ENCODE measurements at places on chromosomes 2 and 18. TPM values are rescaled to one million over a fixed set of nuclear protein-coding genes. Genes with fewer than 3 reads are reported as not detected.
A peak's percentile ranks its signal among the peaks of the same experiment; 100 is the strongest.

DNA sequence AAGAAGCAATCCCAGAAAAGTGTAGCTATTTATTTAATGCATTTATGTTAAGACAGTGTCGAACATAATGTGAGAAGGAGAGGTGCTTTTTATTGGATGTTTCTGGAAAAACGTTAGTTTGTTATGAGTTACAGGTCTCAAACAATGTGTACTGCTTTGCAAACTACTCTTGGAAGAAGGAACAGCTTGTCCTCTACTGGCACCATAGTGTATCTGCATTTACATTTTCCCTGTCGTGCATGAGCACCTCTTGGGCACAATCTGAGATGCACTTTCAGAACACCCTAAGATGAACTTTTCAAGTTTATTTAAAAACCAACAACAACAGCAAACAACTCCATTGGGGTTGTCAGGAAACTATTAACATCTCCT lies 22.8 kb downstream of the CCNYL1 start:
- no peak for DNase-seq

- no peak for DNase-seq
These were observed 36.2 kb downstream of the MTCL1 start for GRCh38 chr18:8741532-8741931.

- DNase-seq = no peak
These were observed 63.9 kb downstream of the LDAH start for GRCh38 chr2:20758997-20759396.

GRCh38 chr2:50529600-50530218 lies 502.2 kb downstream of the NRXN1 start:
- no peak for DNase-seq

GRCh38 chr2:95269036-95269680 lies 5.1 kb upstream of the PROM2 start:
- no peak for DNase-seq

- no peak for DNase-seq
These were observed 34.0 kb downstream of the LRRTM4 start for GRCh38 chr2:77488141-77488540.

- no peak for DNase-seq
These were observed 387.7 kb downstream of the RND3 start for GRCh38 chr2:150099805-150100204.

DNA sequence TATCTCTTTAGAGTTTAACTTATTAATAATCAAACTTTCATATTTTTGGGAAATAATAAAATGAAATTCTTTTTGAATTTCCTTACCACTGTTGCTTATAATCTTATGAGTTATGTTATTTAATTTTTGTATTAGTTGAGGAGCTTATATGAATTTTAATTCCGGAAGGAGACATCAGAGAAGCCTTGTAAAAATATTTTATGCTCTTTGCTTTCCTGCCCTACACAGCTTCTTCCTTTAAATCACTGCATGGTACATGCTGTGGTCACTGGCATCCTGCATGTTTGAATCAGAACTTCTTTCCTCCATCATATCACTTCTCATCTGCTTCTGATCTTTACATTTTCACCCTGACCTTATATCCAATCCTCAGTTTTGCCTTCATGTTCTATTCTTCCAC lies 266.7 kb upstream of the ZSWIM2 start:
- no peak for DNase-seq

- no peak for DNase-seq
These were observed 232.7 kb downstream of the PRKCE start for GRCh38 chr2:45884126-45884525.

DNA sequence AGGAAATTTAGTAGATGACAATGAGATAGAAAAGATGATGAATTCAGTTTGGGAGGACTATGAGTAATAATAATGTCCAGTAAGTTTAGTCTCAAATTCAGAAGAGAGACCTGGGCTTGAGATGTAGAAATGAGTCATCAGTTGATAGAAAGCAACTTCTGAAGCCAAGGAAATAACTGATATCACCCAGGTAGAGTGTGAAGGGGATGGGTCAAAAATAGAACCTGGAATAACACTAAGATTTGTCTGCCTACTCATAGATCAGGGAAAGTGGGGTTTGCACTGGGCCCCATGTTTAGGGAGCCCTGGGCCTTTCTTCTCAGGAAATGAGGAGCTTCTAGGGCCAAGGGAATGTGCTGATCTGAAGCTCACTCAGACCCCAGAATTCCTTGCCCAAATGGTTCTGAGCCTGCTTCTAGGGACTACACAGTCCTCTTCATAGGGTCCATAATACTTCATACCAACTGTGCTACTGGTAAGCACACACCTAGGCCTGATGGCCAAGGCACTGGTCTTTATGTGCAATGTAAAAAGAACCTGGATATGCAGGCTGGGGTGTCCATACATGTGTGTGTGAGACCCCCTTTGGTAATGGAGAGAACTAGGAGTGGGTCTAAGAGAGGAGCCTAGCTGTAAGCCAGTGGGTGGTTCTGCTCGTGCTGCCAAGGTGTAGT lies 141.2 kb downstream of the IKZF2 start:
- DNase-seq = no peak

DNA sequence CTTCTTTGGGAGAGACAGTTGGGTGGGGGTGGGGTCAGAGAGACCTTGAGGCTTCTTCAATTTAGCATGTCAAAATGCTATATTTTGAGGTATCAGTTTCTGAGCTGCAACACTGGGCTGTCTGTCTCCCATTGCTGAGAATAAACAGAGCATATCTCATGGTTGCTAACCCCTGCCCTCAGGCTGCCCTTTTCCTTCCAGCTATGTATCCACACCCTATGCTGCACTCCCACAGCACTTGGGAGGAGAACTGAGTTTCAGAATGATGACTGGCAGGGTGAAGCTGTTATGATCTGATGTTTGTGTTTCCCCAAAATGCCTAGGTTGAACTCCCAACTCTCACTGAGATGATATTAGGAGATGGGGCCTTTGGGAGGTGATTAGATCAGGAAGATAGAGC lies 794.0 kb downstream of the RNF144A start:
- DNase-seq = no peak

- DNase-seq = no peak
These were observed 864.0 kb upstream of the ZEB2 start for GRCh38 chr2:145383961-145384360.

- no peak for DNase-seq
These were observed 89.0 kb downstream of the TMEM247 start for GRCh38 chr2:46568212-46569009.

DNA sequence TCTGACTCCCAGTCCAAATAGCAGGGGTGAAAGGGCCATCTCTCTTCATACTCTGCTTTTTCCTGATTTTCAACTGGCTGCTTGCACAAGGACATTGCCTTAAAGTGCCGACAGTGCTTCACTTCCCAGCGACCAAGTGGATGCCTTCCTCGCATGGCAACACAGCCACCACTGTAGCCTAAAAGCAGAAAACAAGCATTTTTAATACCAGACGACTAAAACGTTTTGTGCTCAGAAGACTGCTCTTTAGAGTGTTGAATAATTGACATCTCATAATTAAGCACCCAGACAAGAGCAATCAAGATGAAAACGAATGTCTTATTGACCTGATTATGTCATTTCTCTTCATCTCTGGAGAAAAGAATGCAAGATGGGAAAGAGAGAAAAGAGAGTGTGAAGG lies 75.2 kb downstream of the PLA2R1 start:
- no peak for DNase-seq

GRCh38 chr2:186995092-186995491 lies 146.1 kb upstream of the ZSWIM2 start:
- no peak for DNase-seq

DNA sequence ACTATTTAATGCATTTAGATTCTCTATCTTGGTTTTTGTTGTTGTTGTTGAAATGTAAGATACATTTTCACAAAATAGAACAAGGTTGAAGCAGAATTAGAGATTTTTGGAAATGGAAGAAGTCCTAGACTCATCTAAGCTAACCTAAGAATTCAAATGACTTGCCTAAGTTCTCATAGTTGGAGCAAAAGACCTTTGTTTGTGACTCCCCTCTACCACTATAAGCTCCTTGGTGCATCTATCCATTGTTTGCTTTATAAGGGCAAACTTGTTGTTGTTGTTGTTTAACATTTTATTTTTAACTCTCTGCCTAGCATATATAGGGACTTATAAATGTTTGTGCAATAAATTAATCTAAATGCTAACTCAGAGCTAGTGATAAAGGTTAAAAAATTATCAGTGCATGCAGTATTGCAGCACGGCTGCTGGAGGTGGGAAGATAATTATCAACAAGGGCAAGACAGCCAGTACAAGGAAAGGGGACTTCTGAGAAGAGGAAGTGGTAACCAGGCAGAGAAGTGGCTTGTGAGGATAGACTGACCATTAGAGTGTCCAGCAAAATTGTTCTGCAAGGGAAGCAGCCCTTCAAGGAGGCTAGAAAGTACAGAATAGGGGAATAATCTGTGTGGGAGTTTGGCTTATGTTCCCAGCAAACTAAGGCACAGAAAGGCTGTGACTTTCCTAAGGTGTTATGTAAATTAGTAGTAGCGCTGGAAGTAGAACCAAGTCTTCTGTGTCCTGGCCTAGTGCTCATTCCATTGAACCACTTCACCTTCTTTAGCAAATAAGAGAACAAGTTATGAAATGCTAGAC lies 38.1 kb upstream of the ACYP2 start:
- DNase-seq = no peak

DNA sequence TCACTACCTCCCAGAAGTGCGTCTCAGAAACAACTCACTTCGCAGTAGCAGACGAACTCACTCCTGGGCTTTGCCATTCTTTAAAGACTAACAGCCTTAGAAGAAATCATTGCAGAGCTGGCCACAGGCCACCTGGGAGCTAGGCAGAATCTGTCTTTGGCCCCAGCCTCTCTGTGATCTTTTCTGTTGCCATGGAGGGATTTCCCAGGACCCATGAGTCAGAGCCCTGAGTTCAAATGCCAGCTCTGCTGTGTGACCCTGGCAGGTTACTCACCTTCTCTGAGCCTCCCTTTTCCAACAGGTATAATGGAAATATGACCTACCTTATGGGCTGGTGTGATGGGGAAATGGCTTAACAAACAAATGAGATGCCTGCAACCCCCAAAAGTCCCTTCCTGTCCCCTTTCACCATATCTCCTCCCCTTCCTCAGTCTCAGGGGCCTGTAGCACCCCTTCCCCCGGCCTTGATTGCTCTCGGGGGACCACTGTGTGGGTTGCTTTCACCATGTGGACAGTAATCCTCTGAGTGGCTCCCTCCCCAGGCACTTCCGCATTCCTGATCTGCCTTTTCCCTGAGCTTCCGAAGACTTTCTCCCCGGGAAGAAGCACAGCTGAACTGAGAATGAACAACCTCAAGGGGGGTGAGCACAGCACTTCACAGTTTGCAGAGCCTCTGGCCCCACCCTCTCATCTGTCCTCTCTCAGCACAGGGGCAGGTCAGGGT lies 34.0 kb upstream of the SLC66A3 start:
- DNase-seq = no peak

DNA sequence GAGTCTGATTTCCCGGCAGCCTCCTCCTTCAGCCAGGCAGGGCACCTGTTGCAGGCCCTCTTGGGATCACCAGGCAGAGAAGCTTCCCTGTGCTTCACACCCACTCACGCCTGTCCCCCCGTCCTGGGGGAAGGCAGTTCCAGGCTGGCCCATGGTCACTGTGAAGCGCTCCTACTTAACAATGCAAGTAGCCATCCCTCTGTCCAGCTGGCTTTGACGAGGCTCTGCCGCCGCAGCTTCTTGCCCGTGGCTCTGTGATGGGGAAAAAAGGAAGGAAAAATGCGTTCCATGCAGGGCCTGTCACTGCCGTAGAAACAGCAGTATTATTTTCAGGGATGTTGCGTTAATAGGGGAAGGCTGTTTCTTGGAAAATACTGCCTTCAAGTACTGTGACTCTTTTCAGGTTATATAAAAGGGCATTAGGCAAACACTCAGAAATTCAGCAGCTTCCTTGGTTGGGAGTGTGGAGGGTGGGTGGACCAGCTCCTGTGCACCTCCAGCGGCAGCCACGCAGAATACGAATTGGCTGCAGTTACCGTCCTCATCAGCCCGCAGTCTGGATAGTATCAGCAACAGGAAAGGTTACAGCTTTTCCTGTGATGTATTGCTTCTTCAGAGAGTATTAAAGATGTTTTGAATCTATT lies 232.3 kb downstream of the KLHL29 start:
- DNase-seq = peak; percentile 76

GRCh38 chr2:232502911-232503808 lies 15.5 kb upstream of the ECEL1 start:
- no peak for DNase-seq

DNA sequence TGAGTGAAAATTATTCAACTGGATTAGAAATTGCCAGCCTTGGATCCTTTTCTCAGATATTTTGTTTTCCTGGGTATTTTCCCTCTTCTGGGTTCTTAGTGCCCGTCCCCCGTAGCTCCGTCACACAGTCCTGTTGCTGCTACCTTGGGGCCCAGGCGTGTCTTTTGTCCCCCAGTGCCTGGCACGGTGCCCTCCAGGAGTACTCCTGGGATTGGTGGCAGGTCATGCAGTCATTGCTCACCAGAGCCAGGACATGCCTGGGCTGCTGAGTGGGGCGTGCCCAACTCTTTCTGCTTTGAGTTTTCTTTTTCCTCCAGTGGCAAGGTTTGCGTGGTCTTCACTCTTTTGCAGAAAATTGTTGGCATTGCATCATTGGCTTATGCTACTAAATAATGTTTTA lies 275.2 kb downstream of the AGAP1 start:
- no peak for DNase-seq

GRCh38 chr2:74461187-74462053 lies 3.2 kb downstream of the WBP1 start:
- DNase-seq = no peak

- no peak for DNase-seq
These were observed 5.2 kb downstream of the IL37 start for GRCh38 chr2:112916145-112916571.

Gene ASB18
- total RNA-seq = not detected

Gene LYPD6B
- not detected for total RNA-seq

Gene ALK
- 0.18 TPM for total RNA-seq

Gene KCNE4
- 7.3 TPM for total RNA-seq

Gene KIF5C
- total RNA-seq = 62.7 TPM

Gene DAW1
- not detected for total RNA-seq

Gene EFHD1
- total RNA-seq = 41.9 TPM

Gene RAMP1
- total RNA-seq = 26.3 TPM

Gene WNT10A
- total RNA-seq = 0.94 TPM

Gene ORC4
- total RNA-seq = 57.3 TPM

Gene CCDC85A
- 3.9 TPM for total RNA-seq

Gene ARHGEF33
- total RNA-seq = 4.0 TPM

Gene TMEM87B
- 21.4 TPM for total RNA-seq

Gene HAAO
- 14.3 TPM for total RNA-seq
